CD14-positive monocyte (primary cell): ENCODE measurements at places on chromosomes 12 and 14.

DNA sequence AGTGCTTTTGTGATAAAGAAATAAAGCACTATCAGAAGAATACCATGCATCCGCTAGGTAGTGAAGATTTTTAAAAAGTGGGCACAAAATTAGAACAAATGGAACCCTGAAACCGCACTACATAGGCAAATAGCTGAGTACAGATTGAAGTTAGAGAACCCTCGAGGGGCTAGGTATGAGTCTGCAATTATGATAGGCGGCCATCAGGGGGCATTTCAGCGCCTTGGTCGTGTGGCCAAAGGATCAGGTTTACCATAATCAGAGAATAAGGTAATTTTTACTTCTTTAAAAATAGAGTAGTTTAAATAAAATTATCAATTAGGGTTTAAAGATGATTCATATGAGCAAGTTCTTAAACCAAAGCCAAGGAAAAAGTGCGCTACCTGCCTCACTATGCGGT is 129.8 kb downstream of the TMX1 start:
- no peak for DNase-seq

DNA sequence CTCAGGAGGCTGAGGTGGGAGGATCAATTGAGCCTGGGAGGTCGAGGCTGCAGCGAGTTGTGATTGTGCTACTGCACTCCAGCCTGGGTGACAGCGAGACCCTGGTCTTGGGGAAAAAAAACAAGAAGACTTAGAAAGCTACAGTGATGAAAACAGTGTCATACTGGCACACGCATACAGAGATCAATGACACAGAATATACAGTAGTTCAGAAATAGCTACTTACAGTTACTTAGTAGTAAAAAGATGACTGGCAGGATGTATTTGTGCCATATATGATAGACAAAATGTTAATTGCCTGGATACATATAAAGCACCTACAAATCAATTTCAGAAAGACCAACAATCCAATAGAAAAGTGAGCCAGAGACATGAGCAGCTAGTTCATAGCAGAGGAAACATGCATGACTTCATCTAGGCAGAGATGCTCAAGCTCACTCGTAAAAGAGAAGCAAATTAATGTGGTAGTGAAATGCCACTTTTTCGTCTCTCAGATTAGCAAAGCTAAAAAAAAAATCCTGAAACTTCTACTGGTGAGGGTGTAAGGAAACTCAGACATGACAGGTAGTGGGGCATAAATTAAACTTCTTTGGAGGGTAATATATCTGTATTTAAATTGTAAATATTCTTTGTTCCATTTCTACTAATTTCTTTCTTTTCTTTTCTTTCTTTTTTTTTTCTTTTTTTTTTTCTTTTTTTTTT is 2.5 kb upstream of the ALDH2 start:
- DNase-seq: no peak

DNA sequence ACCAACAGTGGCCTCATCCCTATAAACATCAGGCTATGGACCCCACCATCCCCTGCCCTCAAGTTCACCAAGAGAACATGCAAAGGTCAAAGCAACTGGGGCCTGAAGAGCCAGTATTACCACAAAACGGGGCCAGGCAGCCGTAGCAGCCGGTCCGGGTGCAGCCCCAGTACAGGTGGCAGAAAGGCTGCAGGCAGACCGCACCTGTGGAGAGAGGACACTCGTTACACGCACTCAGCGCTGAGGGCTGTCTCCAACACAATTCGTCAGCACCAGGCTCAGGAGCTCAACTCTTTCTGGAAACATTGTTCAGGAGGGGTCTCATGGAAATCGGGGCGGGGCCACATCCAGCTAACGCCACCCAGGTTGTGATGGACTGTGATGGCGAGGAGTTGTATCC is 19.9 kb upstream of the GOLGA3 start:
- DNase-seq: no peak

DNA sequence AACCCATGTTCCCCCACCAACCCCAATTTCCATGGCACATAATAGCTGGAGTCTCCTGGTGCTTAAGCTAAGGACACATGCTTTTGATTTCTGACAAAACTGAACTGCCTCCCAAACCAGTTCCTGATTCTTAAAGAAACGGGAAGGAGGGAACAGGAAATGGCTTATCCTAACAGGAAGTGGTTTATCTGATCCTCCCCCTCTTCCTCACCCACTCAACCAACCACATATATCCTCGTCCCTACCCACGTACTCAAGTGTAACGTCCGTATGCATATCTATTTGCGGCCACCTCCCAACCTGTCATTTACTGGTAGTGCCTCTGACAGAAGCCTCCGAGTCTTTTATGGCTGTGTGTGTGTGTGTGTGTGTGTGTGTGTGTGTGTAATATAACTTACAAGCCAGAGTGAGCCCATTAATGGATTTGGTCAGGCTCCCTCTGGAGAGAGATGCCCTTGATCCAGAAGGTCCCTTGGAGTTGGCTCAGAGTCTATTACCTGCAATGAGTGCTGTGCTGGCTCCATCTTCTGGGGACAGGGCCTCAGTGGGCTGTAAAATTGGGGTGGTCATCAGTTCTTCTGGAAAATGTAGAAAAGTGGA is 7.7 kb downstream of the DAZAP2 start:
- peak; percentile 89 for DNase-seq

DNA sequence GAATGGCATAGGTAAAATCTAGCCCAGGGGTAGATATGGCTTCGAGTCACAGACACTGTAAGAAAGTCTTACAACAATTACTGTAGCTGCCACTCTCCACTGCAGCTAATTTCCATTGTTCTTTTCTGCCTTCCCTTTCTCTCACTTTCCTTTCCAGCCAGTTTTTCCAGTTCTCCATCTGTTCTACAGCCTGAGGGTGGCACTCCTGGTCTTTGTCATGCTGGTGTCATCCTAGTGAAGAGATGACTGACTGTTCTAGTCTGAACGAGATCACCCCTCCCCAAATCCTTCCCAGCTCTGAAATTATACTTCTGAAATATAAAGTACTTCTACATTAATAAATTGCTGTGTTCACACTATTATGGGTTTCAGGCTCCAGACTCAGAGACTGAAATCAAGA is 74.2 kb upstream of the CSRP2 start:
- DNase-seq: no peak

DNA sequence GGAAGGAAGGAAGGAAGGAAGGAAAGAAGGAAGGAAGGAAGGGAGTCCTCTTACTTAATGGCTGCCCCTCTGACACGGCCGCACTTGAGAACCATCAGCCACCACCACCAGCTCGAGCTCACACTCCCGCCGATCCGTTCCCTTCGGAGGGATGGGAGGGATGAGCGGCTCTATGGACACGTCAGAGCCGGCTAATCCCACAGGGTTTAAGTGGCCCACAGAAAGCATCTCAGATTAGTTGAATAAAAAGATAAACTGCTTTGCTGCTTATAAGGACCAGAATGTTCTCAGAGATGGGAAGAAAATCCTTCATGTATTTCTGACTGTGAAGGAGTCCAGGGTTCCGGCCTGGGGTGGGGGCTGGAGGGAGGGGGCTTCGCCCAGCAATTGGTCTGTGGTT is 31.1 kb downstream of the PRIMA1 start:
- no peak for DNase-seq

DNA sequence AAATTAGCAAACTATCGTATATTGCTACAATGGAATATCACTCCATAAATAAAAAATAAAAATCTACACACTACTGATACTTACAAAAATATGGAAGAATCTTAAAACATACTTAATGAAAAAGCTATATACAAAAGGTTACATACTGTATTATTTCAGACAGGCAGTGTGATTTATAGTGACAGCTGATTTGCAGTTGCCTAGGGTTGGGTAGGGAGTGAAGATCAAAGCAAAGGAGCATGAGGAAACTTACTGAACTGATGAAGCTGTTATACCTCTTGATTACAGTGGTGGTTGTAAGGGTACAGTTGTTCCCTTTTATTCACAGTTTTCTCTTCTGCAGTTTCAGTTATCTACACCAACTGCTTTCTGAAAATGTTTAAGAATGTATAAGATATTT is 62.6 kb downstream of the FSCB start:
- DNase-seq: no peak

- DNase-seq: no peak
These were observed 147.3 kb upstream of the RFLNA start for GRCh38 chr12:124147575-124147974.

DNA sequence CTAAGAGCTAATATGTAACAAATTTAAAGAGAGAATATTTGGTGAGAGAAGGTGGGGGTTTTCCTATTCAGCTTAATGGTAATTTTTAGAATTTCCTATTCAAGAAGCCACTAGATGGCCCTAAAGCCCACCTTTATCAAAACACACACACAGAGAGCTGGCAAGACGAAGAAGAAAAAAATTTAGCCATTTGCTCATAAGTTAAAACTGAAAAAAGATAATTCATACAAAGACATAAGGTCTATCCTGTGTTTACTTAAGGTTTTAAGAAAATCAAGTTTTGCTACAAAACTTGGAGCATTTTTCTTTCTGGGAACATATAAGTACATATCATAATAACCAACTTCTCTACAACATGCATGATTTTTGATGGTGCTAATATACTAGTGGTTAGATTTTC is 46.8 kb upstream of the PCED1B start:
- DNase-seq: peak; percentile 35

GRCh38 chr14:34021096-34021495 is 70.2 kb upstream of the EGLN3 start:
- DNase-seq: no peak

DNA sequence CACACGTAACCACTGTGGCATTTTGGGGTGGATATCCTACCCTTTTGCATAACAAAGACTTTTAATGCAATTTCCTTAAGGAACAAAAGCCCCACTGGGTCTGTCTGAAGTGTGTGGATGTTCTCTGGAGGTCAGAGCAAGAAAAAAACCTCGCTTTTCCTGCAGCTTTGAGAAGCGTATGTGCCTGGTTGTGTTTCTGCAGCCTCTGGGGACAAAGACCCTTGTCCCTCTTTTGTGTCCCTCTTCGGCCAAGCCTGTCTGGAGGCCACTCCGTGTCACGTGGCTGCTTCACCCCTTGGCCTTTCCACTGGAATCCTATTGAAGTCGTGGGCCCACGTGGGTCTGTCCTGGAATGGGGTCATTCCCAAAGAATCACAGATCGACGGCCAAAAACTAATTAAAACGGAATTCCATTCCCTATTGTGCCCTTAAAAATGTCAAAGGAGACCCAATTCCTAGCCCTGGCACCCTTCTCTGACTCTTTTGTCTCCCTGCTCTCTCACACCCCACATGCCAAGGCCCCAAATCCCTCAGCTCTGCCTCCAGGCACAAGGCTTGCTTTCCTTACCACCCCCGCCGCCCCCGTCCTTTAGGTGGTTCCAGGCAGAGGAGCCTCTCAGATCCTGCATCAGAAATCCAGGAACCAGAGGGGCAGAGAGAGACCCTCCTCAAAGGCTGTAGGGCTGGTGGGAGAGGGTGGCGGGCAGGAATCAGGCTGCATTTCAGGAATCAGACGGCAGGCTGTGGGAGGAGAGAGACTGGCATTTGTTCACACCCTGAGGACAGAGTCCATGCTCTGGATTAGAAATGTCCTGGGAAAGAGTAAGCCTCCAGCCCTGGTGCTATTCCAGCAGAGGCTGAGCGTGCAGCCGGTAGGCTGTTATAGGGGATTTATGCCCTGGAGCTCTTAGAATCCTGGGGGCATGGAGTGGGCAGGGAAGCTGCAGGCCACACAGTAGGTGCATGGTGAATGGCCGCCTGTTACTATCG is 12.6 kb upstream of the CYP46A1 start:
- no peak for DNase-seq
